Transverse colon (tissue), 4 donors: ENCODE measurements at places on chromosomes 11 and 22. TPM values are rescaled to one million over a fixed set of nuclear protein-coding genes. Genes with fewer than 3 reads are reported as not detected.

Gene RIC3
- 3.3 TPM for total RNA-seq

Gene PAX6
- total RNA-seq, result 0.79 TPM

Gene C1QTNF4
- total RNA-seq, result 0.68 TPM

Gene APOL6
- total RNA-seq, result 34.8 TPM

Gene FAM111B
- 0.37 TPM for total RNA-seq

Gene ESRRA
- total RNA-seq, result 176 TPM

Gene CDKN1C
- total RNA-seq, result 36.2 TPM

Gene NRXN2
- 2.9 TPM for total RNA-seq

Gene ARHGAP8
- total RNA-seq, result 31.8 TPM

Gene SPI1
- 35.5 TPM for total RNA-seq

Gene NCAM1
- total RNA-seq, result 12.0 TPM

Gene C11orf91
- total RNA-seq, result not detected

Gene MEI1
- total RNA-seq, result not detected

Gene TUB
- total RNA-seq, result 2.5 TPM

Gene ABTB2
- total RNA-seq, result 0.60 TPM

Gene MIOX
- total RNA-seq, result not detected

Gene MAP6
- 6.4 TPM for total RNA-seq

Gene GLYAT
- not detected for total RNA-seq

Gene TTC9C
- total RNA-seq, result 14.9 TPM

Gene TNRC6B
- total RNA-seq, result 48.7 TPM

Gene OSBPL5
- total RNA-seq, result 37.3 TPM

Gene NEFH
- 0.37 TPM for total RNA-seq

Gene OR4C45
- total RNA-seq, result not detected

Gene P4HA3
- total RNA-seq, result 0.64 TPM

Gene YPEL4
- total RNA-seq, result not detected

Gene ALX4
- total RNA-seq, result not detected

Gene TEX54
- not detected for total RNA-seq

Gene TPBGL
- 0.40 TPM for total RNA-seq

Gene ANGPTL5
- 0.96 TPM for total RNA-seq

Gene SOX6
- 5.6 TPM for total RNA-seq

Gene IGLL1
- total RNA-seq, result not detected

Gene SEZ6L
- total RNA-seq, result not detected

Gene ZDHHC8
- 14.9 TPM for total RNA-seq

Gene NPTXR
- total RNA-seq, result 1.1 TPM

Gene EI24
- total RNA-seq, result 107 TPM

Gene RIMBP3B
- not detected for total RNA-seq
